Muscle of arm (tissue), 14 donors: ENCODE measurements at places on chromosomes 6 and 20. TPM values are rescaled to one million over a fixed set of nuclear protein-coding genes. Genes with fewer than 3 reads are reported as not detected.

The RAET1E gene
- 0.64 TPM for polyA plus RNA-seq

The NUS1 gene
- polyA plus RNA-seq: not detected

DNA sequence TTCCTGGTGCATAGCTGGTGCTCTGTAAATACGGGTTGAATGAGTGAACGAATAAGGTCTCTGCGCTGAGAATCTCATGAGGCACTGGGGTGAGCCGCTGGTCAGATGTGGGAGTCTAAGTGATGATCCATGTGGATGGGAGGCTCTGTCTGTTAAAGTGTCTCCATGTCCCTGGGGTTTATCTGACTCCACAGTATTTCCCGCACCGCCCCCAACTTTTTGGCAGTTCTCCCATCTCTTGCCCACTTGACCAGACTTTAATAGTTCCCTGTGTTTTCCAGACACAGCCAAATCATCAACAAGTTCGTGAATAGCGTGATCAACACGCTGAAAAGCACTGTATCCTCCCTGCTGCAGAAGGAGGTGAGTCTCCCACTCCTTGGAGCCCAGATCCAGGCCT lies 9.9 kb downstream of the BPIFA2 start:
- DNase-seq: no peak

- no peak for DNase-seq
Measured at GRCh38 chr20:64032706-64033624, 3.0 kb upstream of the C20orf204 start.

- DNase-seq: no peak
Measured at GRCh38 chr20:38113401-38114325, 51.4 kb downstream of the TGM2 start.

DNA sequence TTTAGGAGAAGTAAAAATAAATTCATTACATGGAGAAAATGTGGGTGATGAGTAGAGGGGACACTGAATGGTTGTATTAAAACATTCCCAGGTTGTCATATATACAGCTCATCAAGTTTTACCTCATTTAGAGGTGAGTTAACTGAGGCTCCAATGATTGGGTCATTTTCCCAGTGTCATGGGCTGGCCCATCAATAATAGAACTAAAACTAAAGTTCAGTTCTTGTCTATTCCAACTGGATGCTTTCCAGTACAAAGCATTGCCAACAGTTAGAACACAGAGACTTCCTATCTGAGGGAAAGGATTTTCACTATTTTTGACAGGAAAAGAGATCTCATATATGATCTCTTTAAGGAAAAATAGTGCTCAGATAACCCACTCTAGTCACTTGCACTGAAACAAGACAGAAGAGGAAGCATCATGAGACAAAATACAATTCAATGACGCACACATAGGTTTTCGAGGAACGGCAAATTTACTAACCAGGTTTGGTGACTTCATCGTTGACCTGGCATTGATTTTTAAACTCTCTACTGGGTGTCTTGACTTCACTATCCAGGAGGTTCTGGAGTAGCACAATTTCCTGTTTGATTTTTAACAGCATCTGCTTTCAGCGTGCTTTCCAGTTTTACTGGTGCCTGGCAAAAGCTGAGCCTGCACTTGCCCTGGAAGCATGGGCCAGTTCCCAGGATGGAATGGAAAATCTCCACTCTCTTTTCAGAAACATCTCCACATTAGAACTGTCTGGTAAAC lies 195.5 kb upstream of the FBXL4 start:
- DNase-seq: no peak

- DNase-seq: no peak
Measured at GRCh38 chr6:63458480-63459115, 113.7 kb upstream of the LOC128125822 start.

DNA sequence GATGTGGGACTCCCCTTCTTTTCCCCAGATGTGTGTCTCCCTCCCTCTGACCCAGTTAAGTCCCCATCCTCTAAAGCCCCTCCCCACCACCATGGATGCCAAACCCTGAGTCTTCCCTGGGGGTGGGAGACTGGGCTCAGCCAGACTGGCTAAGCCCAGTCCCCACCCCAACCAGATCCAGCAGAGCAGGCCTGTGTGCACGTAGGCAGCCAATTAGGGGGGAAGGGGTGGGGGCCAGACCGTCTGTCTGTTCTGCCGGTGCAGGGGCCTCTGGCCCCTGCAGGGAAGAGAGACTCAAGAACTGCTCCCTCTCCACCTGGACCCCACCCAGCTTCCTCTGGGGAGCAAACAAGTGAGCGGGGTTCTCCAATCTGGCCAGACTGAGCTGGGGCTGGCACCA lies 605 bp downstream of the COX4I2 start:
- no peak for DNase-seq

- DNase-seq: no peak
Measured at GRCh38 chr6:7000825-7001777, 106.7 kb upstream of the RREB1 start.

DNA sequence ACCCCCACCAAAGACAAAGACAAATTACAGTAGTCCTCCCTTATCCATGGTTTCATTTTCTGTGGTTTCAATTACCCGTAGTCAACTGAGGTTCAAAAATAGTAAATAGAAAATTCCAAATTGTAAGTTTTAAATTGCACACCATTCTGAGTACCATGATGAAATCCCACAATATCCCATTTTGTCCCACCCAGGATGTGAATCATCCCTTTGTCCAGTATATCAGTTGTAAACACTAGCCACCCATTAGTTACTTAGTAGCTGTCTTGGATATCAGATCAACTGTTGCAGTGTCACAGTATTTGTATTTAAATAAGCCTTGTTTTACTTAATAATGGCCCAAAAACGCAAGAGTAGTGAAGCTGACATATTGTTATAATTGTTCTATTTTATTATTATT lies 364.0 kb upstream of the ARID1B start:
- DNase-seq: no peak

- DNase-seq: no peak
Measured at GRCh38 chr6:119337252-119337651, 12.3 kb downstream of the MAN1A1 start.

DNA sequence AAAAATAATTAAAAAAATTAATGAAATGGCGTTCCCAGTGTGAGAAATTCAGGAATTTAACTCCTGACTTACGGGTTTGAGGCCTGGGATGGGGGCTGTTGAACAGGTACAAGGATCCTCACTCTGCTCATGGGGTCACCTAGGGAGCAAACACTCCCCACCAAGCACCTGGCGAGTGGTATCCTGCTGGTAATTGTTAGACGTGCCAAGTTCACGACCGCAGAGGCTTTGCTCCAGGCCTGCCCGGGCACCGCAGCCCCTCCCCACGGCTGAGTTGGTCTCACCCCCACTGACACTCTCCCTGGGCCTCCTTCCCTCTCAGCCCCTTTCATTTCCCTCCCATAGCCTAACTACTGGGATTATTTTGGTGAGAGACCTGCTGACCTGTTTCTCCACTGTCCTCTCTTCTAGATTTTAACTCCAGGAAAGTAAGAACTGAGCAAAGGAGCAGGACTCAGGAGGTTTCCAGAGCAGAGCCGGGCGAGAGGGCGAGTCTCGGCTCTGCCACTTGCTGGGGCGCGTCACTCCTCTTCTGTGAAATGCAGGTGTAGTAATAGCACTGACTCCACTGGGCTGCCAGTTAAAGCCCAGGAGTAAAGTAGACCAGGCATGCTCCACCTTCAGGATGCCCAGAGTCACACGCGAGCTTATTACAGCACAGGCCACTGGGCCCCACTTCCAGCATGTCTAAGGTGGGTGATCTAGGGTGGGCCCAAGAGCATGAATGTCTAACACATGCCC lies 22.8 kb downstream of the BMP7 start:
- DNase-seq: no peak
